Stimulated activated CD4-positive, alpha-beta T cell treated with anti-CD3 and anti-CD28 coated beads, Interleukin-1b, Interleukin-23, amount 100 ng/mL, for 1 hour (primary cell): ENCODE measurements at places on chromosomes 3 and 15.

DNA sequence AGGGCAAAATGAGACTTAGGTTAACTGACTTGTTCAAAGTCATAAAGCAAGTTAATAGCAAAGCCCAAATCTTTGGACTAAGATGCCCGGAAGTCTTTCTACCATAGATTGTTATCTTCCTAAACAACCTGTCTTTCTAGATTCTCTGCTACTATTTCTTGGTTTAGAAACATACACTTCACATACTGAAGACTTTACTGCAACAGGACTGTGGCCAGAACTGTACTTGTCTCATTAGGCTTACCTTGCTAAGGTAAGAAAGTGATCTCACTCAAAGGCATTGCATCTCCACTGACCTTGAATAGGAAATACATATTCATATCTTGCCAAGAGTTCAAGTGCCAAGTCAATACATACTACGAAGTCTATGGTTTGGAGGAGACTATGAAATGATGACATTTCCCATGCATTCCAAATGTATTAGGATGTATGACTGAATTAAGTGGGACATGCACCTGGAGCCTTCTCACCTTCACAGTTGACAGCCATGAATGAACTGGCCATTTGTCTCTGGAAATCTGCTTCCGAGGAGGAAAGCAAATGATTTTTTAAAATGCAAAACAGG, 5.0 kb downstream of the ZDHHC3 start:
- DNase-seq: no peak

DNA sequence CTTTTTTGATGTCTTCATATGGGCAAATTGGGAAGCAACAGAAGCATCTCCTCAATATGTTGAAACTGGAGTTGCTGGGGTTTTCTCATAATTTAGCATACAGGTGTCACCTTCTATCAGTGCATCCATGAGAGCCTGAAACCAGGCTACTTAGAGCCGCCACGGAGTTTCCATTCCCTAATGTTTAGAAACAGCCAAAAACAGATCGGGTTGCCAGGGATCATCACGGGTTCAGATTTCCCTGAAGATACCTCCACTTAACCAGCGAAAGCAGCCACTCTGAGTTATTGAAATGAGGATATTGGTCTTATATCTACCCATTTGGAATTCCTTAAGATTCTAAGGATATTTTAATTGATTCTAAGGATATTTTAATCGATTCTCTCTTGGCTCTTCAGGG, 14.5 kb downstream of the TERB2 start:
- DNase-seq: no peak

GRCh38 chr3:71859123-71859519, 74.2 kb upstream of the PROK2 start:
- DNase-seq: no peak

DNA sequence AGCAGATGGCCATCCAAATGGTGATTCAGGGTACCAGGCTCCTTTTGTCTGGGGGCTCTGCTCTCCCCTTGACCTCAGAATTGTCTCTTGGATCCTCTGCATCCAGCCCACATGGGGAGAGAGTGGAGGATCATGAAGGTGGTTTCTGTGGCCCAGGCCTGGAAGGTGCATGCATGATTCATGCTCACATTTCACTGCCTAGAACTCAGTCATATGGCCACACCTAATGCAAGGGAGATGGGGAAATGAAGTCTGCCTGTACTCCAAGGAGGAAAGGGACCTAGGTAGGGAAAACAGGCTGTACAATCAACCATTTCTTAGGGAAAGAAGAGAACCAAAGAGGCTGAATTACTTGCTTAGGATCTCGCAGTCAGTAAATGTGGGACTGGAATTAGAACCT, 15.1 kb downstream of the HRG start:
- no peak for DNase-seq

DNA sequence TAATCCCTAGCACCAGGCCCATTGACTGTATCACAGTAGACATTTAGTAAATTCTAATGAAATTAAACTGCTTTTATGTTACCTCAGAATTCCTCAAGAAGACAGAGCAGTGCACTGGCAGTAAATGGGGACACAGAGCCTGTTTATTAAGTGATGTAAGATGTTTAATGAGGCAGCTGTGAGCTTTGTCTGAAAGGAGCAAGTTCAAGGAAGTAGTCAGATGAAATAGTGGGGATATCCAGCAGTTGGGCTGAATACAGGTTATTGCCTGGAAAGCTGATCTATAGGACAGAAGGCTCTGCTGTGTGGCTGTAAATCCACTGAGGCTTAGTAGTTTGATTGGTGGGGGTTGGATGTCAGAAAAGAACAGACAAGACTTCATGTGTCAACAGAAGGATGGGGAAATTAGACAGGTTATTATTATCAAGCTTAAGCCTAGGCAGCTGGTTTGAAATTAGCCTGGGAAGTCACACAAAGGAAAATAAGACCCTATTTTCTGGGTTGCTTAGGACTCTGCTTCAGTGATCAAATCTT, 62.2 kb downstream of the PFN2 start:
- no peak for DNase-seq

DNA sequence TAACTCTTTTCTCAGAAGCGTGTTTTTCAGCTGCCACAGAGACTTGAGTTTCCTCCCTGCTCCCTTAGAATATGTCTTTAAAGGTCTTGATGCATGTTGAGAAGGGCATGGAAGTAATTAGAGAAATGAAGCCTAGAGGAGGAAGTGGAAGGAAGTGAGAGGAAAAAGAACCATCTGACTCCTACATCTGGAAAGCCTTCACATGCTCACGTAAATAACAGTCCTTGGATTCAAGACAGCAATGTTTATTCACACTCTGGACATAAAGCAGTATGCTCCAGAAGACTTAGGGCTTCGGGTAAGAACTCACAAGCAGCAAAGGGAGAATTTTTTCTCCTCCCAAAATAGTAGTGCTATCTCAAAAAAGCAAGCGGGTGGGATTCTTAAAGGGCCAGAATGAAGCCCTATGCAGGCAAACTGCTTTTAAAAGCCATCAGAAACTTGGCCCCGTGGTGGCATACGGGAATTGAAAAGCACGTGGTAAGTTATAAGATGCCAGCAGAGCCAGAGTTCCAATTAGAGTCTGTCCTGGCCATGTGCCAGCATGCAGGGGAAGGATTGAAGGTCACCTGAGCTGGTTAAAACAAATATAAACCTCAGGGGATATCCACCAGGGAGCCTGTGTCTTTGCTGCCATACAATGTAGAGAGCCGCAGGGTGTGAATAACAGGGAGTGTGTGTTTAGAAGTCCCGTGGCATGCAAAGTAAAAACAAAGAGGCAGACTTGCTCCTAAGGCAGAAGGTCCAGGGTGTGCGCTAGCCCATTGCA, 380.8 kb upstream of the NDN start:
- no peak for DNase-seq

DNA sequence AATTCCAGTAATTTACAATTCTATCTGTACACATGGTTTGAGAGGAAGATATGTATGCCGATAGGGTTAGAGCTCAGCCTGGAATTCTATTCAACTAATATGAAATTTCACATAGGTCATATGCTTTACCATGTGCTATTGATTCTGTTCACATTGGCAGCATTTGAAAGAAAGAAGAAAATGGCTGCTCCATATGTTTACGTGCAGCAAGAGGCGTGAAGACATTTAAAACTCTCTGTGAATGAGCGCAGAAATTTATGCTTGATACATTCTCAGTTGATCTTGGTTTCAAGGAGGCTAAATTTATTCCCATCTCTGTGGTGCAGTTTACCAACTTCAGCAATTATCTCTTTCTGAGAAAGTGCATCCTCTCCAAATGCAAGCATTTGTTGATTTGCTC, 478.9 kb downstream of the CNTN4 start:
- DNase-seq: no peak

DNA sequence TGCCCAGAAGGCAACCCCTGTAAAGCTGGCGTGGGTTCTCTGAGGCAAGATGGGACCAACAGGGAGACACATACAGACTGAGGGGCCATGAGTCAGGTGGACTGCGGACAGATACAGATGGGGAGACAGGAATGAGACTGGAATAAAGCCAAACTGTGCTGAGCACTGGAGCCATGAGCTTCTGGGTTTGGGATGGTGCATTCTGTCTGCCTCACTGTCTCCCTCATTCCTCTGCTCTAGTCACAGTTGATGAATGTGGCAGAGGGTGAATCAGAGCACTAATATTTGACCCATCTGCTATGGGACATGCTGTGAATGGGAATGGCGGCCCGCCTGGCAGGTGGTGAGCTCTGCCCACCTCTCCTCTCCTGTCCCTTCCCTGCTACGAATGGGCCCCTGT, 262.9 kb downstream of the EPHB1 start:
- DNase-seq: no peak

DNA sequence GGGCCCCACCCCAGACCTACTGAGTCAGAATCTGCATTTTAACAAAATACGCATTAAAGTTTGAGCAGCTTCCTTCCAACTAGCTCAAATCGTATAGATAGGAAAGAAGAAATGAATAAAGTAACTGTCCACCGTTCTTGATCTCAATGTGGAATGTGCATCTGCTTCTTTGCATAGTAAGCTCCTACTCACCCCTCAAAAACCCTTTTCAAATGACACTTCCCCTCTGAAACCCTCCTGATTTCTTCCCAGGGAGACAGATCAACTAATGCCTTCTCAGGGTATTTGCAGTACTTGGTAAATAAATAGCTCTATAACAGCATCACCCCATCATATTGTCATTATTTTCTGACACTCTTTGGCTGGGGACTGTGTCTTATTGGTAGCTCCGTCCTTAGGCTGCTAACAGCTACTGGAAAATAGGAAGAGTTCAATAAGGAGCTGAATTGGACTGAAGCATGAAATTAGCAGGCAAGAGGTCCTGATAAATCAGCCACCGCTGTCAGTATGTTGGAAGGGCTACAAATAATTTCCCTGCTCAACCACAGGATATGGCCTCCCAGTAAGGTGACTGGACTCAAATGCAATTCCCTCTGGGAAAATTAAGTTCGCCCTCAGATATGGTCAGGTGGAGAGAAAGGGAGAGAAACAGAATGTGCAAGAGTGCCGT, 10.2 kb downstream of the OXTR start:
- DNase-seq: no peak

GRCh38 chr3:17632401-17633100, 109.9 kb downstream of the TBC1D5 start:
- DNase-seq: no peak

DNA sequence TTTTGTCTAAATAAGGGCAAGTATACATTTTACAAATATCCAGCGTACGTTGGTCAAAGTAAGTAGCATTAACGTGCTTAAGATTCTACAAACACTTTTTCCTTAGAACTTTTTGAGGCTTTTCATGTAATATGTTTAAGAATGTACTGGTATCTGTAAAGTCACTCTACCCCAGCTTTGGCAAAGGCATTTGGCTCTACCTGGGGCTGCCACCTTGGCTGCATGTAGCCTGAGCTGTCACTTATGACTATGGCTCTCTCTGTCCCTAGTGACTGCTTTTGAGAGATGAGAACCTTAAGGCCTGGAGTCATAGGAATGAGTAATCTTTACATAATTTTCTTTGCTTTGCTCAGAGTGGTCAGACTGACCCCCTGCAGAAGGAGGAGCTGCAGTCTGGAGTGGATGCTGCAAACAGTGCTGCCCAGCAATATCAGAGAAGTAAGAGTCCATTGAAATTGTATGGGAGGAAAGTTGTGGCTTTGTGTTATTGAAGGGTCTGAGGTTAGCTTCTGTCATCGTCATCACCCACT, 61.2 kb downstream of the IQGAP1 start:
- no peak for DNase-seq

GRCh38 chr3:33096093-33096868, 665 bp downstream of the GLB1 start:
- no peak for DNase-seq

DNA sequence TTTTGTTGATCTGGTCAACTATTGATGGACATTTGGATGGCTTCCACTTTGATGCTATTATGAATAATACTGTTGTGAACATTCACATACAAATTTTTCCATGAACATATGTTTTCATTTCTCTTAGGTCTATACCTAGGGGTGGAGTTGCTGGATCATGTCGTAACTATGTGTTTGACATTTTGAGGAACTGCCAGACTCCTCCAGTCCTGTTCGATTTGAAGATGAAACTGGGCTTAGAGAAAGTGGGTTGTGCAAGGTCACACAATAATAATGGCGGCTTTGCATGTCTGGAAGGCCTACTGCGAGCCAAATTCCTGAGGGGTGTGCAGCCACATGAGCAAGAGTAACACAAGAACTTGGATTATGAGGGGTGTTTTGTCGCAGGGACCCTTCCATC, 2.6 kb downstream of the TSEN2 start:
- no peak for DNase-seq

GRCh38 chr3:11514191-11514821, 129.4 kb downstream of the VGLL4 start:
- no peak for DNase-seq

- DNase-seq: no peak
These were observed 32.4 kb upstream of the HHATL start for GRCh38 chr3:42735019-42735418.

- no peak for DNase-seq
These were observed 170.8 kb downstream of the MOBP start for GRCh38 chr3:39638301-39638700.

- no peak for DNase-seq
These were observed 185.4 kb upstream of the EPHA3 start for GRCh38 chr3:88921986-88922385.
